Sigmoid colon (tissue), 7 donors: ENCODE measurements at places on chromosomes 5 and 9. TPM values are rescaled to one million over a fixed set of nuclear protein-coding genes. Genes with fewer than 3 reads are reported as not detected.

Gene DMRTA1
- 0.95 TPM for total RNA-seq

Gene CXCL14
- 9.1 TPM for total RNA-seq

Gene CTSV
- total RNA-seq: not detected

Gene PCDHGC3
- 42.1 TPM for total RNA-seq

- no peak for DNase-seq
These were observed 3.4 kb upstream of the GCNT4 start for GRCh38 chr5:75055727-75056144.

DNA sequence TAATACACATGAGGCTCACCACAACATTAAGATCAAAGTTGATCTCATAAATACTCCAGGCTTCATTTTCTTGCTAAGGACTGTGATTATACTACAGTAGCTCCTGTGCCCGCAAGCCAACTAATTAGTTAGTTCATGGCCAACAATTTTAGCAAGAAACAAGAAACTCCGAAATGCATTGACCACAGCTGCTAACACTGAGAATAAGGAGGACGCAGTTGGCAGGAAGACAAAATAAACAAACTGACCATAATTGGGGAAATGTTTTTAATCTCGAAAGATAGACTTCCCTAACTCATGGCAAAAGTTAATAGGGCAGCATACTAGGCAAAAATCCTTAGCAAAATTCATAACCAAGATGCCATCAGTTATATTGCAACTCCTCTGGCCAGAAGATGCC lies 115.5 kb upstream of the SPEF2 start:
- DNase-seq: no peak

DNA sequence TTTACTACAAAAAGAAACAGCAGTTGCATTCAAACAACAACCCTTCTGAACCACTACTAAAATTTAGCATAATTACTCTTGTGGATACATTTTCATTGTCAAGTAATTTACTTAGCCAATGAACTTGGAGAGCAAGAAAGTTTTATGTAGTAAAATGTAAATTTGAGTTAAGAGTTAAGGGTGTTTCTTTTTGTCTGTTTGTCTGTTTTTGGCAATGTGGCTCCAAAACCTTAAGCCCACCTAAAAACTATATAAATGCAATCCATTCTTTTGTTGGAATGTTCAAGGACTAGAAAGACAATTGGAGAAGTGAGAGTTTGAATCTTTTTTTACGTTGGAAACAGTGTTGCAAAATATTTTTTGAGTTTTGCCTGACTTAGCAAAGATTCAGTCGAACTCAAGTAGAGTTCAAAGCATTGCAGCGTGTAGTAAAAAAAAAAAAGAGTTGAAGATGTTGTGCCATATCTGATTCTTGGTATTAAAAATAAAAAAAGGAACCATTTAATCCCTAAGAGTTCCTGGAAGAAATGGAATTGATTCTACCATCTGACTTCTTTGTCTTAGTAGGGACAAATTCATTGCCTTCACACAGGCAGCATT lies 867 bp downstream of the SYK start:
- DNase-seq: no peak

- no peak for DNase-seq
These were observed 414.5 kb downstream of the MAN2A1 start for GRCh38 chr5:110104060-110104725.

DNA sequence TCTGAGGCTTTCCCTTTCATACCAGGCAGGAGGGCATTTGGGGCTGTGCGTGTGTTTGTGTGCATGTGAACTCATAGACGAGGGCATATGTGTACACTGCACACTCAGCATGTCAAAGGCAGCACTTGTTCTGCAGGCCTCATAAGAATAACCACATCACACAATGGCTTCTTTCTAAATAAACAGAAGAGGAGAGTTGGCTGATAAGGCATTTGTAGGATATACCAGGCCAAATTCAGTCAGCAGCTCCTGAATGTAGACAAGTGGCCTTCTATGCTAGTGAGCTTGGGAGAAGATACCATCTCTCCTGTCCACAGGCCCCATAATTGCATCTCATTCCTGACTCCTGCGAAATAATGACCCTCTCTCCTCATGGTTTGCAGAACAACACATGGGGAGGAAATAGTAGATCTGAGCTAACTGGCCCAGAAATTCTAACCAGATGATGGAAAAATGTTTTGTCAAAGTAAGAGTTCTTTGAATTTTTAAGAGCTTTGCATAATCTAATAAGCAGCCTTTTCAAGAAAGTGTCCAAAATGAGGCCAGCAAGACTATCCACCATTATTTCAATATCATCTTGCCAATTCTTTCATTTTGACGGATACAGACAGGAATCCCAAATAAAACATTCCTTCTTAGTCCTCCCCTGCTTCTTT lies 60.5 kb upstream of the GAS1 start:
- DNase-seq: no peak

DNA sequence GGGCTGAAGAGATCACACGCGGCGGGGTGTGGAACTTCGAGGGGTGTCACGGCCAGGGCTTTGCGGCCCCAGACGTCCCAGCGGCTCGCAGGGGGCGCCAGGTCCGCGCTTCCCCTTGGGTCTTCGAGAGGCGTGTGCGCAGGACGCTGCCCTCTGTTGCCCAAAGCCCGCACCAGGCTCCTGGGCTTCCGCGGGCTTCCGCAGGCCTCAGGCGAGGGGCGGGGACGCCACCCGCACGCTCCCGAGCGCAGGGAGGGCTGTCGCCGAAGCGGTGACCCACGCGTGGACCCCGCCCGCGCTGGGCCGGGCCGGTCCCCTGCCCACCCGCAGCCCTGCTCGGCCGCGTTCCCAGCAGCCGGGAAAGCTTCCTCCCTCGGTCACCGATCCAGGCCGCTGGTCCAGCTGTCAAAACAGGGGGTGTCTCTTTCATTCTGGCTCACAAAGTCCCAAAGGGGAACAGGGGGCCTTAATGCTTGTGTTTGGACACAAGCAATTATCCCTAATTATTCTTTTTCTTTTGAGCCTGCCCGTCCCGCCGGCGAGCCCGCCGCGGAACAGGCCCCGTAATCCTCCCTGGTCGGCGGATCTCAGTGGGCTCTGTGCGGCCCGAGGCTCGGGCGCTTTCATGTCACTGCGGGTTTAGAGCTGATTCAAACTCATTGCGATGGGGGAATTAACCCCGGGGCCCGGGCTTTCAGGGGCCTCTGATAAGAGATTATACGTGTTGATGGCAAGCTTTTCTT lies 60.6 kb downstream of the TMEM174 start:
- no peak for DNase-seq

DNA sequence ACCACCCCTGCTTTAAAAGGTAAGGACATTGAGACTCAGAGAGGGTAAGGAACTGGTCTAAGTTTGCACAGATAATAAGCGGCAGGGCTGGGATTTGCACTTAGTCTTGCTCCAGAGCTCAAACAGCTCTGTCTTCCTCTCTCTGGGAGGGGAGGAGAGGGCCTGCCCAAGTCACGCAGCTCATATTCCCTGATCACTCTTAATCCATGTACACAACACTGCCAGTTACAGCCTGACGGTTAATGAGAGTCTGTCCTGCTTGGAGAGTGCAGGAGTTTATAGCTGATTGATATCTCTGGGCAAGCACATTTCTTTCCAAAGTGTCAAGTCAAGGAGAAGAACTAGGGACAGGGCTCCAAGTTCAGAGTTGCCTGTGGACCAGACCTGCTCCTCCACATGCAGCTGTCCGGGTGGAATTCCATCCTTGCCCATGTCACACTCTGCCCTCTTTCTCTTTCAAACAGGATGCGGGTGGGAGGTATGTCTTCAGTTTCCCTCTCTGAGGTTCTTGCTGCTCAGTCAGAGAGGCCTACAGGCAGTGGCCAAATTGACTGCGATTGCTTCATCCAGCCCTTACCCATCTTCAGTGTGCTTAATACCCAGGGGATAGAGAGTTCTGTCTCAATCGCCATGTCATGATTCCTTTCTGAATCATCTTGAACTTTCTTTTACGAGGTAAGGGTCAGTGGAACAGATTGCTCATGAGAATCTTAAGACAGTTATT lies 54.5 kb downstream of the GALNT12 start:
- DNase-seq: peak; percentile 83

DNA sequence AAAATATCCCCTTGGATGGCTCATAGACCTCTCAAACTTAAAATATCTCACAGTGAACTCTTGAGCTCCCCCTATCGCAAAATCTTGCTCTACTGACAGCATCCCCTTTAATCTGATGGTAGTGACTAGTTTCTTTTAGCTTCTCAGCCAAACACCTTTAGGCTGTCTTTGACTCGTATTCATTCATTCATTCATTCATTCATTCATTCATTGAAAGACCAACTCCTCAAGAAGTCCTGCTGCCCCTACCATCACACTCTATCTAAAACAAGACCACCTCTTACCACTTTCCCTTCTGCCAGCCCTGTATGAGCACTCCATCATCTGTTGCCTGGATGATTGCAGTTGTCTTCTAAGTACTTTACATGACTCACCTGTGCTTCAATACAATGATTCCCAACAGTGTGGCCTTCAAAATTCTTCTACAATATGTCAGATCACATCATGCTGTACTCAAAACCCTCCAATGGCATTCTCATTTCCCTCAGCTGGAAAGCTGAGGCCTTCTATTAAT lies 46.8 kb downstream of the ITGA2 start:
- DNase-seq: no peak

GRCh38 chr5:132195727-132196126 lies 31.9 kb downstream of the P4HA2 start:
- DNase-seq: no peak

DNA sequence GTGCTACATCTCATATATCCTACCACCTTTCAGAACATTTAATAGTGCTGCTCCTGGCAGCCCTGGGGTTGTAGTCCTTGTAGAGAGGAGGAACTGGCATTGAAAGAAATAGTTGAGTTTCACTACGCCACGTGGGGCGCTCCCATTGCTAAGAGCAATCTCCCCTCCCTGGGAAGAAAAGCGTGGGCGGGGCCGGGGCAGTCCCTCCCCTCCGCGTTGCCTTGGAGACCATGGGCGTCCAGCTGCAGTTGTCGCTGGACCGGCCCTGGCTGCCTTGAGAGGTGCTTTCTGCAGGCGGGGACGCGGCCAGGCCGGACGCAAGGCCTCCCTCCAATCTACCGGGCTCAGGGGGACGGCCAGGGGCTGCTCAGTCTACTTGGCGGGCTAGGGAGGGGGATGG lies 368 bp upstream of the CCDC180 start:
- DNase-seq: no peak

- peak; percentile 70 for DNase-seq
These were observed 110.3 kb upstream of the PTCH1 start for GRCh38 chr9:95626885-95627558.

DNA sequence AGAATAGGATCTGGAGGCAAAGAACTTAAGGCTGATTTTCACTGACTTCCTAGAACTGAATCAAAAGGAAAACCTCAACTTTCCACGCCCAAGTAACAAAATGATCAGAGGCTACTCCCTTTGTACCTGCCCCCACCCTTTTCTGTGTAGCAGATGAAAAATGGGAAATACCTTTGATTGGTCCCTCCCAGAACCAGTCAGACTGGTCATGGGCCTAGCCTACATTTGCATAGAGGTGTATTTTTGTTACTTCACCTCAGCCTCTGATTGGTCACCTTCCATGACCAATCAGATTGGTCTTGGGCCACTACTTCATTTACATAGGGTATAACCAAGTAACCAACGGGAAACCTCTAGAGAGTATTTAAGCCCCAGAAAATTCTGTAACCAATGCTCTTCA lies 1553.5 kb upstream of the C9orf72 start:
- no peak for DNase-seq

DNA sequence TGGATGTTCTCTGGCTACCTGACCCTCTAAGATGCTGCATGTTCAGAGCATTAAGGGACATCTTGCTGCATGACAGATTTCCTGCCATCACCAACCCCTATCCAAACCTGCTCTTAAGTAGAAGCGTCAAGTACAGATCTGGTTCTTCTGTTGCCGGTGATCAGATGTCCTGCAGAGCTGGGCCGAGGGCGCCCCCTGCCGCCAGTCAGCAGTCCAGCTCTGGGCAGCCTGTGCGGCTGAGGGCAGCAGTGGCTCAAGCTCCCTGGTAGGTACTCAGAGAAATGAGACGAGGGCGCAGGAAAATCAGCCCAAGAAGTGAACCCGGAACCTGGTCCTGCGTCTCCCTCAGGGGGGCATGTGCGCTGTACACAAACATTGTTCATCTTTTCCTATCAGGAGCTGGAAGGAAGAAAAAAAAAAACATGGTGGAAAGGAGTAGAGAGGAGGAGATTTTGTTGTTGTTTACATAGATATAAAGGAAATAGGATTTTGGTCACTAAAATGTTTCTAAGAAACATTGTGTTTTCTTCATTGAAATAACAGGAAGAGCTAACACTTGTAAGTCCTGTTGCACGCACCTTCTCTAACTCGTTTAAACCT lies 95.8 kb downstream of the CFAP90 start:
- DNase-seq: no peak

GRCh38 chr9:112411626-112412027 lies 31.7 kb downstream of the HSDL2 start:
- DNase-seq: no peak

DNA sequence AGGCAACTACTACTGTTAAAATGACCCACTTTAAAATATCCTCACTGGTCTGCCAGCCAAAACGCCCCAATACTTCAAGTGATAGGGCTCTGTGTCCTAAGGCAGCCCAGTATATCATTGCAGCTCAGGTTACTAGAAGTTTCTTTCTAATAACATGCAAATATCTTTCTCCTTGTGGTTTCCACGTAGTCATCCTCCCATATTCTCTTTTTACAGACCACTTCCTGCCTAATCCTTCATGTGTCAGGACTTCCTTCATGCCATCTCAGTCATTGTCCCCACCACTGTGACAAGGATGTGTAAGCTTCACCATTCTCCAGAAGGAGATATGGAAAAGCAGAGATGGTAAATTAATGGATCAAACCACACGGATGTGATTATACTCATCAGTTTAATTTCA lies 813.7 kb downstream of the MAT2B start:
- DNase-seq: no peak

DNA sequence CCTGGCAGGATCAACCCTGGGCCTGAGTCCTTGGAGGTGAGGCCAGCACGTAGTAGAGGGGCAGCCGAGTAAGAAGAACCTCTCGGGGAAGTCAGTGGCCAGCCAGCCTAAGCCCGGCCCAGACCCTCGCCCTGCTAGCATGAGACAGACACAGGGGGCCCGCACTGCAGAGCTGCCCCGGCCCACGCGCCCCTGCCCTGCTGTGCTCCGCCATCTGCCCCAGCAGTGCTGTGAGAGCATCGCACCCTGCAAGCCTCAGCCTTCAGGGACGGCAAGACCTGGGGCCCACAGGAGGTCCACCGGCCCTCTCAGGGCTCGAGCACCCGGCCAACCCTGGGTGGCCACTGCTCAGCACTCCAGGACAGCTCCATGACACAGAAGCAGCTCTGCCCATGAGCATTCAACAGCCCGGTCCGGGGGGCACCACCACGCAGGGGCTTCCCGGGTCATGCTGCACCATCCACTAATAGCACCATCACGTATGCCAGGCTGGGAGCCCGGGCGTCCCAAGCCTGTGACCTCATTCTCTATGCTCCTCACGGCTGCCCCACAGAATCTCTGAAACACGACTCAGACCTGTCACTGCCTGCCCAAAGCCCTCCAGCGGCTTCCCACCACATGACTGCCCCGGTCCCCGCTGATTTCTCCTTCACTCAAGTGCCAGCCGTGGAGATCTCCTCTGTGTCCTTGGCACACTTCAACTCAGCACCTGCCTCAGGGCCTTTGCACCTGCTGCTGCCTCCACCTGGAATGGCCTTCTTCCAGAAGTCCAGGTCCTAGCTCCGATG lies 38.1 kb downstream of the ADAMTS2 start:
- peak; percentile 60 for DNase-seq
